ENCODE measurements at places on chromosomes 7 and 10.

- no peak for DNase-seq
Observed at GRCh38 chr7:63042730-63043511, 955.7 kb upstream of the ZNF722 start.

DNA sequence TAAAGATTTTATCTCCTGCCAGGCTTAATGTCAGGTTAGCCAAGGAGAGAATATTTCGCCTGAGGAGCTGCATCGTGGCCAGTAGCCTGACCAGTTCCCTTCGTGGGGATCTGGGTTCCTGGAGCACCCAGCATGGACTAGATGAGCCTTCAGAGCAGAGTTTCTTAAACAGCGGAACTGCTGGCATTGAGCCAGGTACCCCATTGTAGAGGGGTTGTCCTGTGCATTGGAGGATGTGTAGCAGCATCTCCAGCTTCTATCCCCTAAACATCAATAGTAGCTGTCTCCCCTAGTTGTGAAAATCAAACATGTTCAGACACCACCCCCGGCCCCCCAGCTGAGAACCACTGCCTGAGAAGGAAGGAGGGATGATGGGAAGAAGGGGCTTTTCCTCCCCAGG is 36.2 kb downstream of the CDHR3 start:
- DNase-seq: no peak

DNA sequence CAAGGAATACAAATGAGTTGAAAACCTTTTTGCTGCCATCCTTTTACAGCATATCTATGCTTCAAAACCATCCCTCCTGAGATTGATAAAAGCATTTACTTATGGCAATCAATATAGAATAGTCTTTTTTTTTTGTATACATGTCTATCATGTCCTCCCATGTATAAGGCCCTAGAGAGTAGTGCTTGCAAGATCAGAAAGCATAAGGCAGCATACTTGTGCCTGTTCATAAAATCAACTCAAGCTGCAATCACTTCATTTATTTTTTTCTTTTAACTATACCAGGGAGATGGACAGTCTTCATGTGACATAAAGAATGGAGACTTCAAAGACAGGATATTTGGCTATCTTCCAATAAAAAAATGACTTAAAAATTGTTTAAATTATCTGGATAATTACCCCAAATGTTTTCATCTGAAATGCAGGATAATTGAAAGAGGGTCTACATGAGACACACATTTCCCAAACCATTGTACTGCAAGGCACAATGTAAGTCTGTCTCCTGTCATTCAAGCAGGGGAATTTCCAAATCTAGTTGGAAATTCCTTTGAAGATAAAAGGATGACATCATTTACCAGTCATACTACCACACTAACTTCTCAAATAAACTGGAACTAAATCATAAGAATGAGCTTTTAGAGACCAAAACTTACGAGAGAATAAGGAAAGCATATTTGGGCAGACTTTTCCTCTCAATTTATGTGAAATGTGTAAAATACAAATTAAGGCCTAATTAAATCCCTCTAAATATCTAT is 22.5 kb downstream of the LRRN3 start:
- no peak for DNase-seq

DNA sequence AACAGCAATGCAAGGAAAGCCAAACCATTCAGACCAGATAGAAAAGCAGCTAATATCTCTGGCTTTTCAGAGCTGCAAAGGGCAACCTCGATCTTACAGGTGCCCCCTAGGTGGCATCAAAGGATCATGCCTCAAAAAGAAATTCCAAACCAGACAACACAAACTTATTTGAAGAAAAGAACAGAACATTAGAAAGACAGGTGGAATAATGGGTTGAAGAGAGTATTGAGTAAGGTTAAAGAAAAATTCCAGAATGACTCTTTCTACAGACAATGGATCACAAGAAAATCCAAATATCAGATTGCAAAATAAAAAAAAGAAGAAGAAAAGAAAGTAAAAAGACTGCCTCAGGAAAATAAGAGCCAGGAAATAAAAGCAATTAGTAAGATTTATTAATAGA is 213.7 kb downstream of the ELMO1 start:
- DNase-seq: no peak

DNA sequence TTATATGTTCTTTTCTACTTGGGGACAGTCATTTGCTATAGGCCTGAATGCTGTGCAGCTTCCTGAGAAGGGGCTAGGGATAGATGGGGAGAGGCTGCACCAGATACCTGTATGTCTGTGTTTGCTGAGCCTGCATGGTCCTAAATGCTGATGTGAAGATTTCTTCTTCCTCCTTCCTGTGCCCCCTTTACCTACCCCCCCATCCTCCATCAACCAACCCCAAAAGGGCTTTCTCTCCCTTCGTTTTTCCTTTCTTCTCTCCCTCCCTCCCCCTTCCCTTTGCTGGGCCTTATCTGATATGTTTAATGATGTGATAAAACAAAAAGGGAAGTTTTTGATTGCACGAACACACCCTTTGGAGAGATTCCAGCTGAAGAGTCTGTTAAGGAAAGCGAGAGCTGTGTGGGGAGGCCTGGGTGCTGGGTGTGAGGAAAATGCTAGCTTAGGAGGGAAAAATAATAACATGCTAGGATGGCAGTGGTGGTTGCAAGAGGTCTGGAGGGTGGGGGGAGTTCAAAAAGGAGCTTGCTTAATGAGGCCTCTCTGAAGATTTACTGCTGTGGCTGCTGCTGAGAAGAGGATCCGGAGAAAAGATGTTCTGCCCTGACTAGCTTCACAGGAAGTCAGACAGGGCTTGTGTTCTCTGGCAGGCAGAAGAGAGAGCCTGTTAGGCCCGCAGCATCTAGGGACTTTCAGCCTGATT is 101.8 kb downstream of the SAMD9 start:
- DNase-seq: no peak

GRCh38 chr10:130208807-130209206 is 72.6 kb downstream of the GLRX3 start:
- DNase-seq: no peak

- DNase-seq: no peak
Observed at GRCh38 chr10:128727114-128727513, 600.9 kb upstream of the MKI67 start.

GRCh38 chr7:14858866-14859265 is 43.7 kb downstream of the DGKB start:
- no peak for DNase-seq

DNA sequence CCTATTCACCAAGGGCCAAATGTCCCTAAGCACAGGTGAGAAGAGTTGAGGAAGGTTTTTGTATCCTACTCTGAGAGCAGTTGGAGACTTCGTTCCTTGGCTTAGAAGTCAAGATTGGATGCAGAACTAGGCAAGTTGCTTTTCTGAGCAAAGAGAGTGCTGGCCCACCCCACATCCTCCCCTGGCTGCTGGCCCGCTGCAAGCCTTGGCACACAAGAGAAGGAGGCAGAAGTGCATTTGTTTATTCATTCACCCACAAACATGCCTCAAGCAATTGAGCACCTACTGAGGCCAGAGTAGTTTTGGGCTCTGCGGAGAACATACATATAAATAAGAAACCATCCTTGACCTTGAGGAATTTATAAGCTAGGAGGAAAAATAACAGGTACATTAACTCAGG is 318.9 kb downstream of the KCNMA1 start:
- no peak for DNase-seq

DNA sequence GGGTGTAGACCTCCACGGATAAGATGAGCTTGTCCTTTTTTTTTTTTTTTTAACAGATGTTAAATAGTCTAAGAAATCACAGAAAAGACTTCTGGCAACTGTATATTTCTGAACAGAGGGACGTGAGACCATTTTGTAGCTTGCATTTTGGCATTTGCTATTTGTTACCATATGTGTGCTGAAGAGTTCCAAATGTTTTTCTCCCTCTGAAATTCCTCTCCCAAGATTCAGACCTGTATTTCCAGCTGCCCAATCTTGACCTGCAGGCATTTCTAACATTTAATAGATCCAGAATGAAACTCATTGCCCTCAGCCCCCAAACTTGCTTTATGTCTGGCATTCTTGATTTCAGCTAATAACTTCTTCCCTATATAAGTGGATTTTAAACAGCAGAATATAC is 223.1 kb upstream of the FZD1 start:
- no peak for DNase-seq

- DNase-seq: no peak
Observed at GRCh38 chr10:79403441-79404230, 41.8 kb downstream of the ZCCHC24 start.

GRCh38 chr7:114417290-114417689 is 2.7 kb downstream of the FOXP2 start:
- DNase-seq: no peak

- DNase-seq: no peak
Observed at GRCh38 chr7:39312254-39312989, 253.8 kb upstream of the YAE1 start.

GRCh38 chr10:30987463-30987862 is 44.2 kb downstream of the ZNF438 start:
- DNase-seq: no peak

GRCh38 chr7:103149808-103150180 is 895 bp upstream of the NAPEPLD start:
- DNase-seq: no peak

DNA sequence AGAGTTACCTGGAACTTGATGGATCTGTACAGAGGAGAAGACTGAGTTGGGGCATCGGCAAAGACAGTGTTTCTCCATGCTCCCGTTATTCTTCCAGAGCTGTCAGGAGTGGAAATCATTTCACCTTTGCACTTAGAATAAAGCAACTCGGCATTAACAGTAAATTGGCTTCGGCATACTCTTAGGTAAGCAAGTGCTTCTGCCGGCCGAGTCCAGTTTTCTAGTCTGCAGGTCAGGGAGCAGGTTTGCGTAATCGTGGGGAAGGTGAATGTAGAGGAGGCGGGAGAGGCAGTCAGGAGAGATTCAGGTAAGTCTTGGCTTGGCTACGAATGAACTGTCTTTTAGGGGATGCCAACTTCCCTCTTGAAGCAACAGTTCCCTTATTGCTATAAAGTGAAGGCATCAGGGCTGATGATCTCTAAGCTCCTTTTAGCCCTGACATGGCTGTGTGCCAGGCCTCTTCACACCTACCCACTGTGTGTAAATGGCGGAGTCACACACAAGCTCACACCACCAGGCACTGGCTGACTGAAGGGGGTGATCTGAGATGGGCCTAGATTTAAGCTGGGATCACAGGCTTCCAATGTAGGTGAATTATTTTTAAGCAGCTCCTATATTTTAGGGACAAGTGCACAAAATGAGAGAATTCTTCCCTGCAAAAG is 127.1 kb downstream of the GATA3 start:
- no peak for DNase-seq

- DNase-seq: no peak
Observed at GRCh38 chr7:157769526-157770215, 432.9 kb downstream of the DNAJB6 start.

GRCh38 chr7:139989366-139990141 is 73.2 kb downstream of the PARP12 start:
- no peak for DNase-seq

DNA sequence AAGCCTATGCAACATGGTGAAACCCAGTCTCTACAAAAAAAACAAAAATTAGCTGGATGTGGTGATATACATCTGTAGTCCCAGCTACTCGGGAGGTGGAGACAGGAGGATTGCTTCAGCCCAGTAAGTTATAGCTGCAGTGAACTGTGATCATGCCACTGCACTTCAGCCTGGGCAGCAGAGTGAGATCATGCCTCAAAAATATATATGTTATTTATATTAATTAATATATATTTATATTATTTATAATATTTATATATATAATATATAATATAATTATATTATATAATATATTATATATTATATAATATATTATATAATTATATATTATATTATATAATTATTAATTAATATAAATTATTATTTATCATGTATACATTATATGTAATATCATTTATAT is 1158.4 kb upstream of the AUTS2 start:
- DNase-seq: no peak

- no peak for DNase-seq
Observed at GRCh38 chr7:87013136-87013839, 46.2 kb downstream of the ELAPOR2 start.

DNA sequence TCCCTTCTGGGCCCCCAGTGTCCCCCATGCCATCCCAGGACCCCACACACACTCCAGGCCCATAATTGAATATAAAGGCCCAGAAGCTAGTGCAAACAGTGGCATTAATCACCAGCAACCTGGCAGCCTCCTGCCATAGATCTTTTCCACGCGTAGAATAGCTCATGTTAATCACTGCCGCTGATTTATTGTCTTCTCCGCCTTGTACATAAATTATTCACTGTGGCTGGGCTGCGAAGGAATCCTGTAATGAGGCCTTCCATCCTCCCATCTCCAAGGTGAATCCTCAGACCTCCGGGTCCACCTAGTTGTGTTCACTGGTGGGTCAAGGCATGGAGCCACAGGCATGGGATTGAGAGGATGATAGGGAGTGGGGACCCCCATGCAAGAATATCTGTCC is 33.2 kb downstream of the KAZALD1 start:
- no peak for DNase-seq

DNA sequence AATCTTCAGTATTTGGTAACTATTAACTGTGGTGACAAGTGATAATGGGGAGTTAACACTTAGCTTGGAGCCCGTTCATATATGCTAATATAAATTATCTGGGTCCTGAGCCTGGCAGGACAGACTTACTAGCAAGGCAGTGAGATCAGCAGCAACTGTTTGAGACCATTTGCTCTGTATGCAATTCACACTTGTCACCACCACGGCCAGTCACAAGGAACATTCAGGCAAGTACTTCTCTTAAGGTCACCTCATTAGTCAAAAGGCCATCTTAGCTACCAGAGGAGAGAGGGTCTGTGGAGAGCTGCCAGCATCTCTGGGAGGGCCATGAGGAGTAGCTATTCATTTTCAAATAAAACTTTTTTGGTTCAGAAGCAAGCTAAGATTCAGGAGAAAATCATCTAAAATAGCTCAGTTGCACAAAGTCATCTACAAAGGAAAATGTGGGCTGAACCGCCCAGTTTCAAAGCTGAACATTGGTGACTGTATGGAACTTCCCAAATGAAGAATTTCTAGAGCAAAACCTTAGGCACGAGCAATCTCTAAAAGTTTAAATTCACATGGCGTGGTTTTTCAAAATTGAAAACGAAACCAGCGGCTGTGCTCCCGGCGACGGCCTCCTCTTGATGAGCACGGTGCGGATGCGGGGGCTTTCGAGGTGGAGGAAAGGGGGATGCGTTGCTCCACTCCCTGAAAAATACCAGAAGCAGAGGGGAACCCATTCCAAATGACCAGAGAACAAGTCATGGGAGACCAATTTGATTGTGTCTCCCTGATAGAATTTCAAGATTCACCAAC is 233.5 kb upstream of the MGMT start:
- no peak for DNase-seq

GRCh38 chr7:151433721-151434400 is 6.1 kb downstream of the CRYGN start:
- DNase-seq: no peak

DNA sequence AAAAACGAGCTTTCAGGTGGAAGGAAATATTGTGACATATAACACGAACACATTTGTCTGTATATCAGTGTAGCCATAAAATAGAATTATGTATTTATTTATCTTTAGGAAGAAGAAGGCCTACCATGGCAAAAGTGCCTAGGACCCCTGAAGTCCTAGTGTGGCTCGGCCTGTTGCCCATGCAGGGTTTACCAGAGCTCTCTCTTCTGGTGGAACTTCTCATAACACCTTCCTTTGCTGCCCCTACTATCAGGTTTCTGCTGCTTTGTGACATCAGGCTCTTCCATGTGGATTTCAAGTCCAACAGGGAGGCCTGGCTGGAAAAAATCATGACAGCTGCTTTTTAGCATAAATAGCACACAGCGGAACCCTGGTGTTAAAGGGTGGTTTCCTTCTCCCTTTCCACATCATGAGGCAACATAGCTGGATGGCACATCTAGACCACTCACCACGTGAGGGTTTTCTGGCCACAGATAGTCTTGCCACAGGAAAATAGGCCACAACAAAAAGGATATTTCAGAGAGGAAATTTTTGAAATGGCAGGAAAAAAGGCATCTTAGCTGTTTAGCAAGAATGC is 44.8 kb upstream of the ADO start:
- no peak for DNase-seq

GRCh38 chr10:46019177-46019528 is 11.3 kb downstream of the NCOA4 start:
- no peak for DNase-seq

Measured in activated CD4-positive, alpha-beta T cell treated with anti-CD3 and anti-CD28 coated beads, Interleukin-2, amount 50 U/mL, for 48 hours (primary cell).